ENCODE measurements at places on chromosomes 7 and 10.
A peak's percentile ranks its signal among the peaks of the same experiment; 100 is the strongest.

DNA sequence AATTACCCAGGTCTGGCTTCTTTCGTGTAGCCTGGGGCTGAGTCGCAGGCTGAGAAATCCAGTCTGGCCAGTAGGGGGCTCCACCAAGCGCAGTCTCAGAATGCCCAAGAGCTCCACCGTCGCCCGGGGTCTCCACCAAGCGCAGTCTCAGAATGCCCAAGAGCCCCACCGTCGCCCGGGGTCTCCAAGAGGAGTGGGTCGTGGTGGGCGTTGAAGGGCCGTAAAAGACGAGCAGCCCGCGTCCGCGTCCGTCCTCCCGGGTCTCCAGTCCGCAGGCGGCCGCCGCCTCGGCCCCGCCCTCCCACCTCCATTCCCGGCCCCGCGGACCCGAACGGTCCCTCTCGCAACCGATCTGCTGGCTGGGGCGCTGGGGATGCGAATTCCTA lies 892 bp upstream of the ZYX start:
- DNase-seq = peak; percentile 84

- DNase-seq = peak; percentile 87
Observed at GRCh38 chr10:112811741-112812551, 138.1 kb upstream of the TCF7L2 start.

DNA sequence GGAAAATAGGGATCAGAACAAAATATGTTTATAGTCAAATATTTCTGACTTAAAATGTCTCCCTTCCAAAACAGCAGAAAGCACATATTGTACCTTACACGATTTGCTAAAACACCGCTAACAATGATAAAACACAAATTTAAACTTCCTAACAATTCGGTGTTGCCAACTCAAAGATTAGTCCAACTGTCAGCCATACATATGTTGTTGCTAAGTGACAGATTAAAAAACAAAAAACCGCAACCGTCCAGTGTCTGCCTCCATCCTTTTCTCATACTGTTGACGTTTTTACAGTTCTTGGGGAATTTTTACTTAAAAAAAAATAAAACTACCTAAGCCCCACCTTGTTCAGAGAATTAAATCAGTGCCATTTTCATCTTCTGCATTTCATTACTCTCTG lies 118.0 kb downstream of the RAB11FIP2 start:
- DNase-seq = no peak

DNA sequence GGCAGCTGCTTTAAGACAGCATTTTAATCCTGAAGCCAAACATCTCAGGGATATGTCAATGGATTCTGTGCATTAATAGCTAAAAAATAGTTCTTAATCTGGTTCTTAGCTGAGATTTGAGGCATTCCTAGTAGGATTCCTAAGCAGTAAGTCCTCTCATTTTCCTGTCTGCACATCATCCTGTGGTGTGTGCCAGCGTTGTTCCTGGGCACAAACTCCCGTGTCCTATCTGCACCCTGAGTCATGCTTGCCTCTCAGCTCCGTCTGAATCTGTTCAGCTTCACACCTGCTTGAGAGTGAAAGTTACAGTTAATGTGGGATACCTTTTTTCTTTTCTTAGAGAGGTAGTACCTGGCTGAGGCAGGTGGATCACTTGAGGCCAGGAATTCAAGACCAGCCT lies 19.5 kb downstream of the BAG3 start:
- no peak for DNase-seq

DNA sequence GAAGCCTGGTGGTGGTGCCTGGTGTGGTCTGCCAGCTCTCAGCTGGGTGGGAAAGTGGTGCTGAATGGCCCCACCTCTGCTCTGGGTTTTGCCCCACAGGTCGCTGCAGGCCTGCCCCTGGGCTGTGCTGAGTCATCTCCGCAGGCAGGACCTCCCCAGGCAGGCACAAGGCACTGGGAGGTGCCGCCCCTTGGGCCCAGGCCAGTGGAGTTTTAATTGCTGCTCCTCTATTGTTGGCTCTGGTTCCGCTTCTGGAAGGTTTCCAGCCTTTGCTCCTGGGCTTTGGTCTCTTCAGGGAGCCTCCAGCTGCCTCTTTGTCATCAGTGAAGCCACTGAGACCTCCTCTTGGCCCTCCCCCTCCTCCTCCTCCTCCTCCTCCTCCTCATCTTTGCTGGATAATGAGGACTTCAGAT lies 180.3 kb upstream of the GRB10 start:
- DNase-seq = peak; percentile 60

DNA sequence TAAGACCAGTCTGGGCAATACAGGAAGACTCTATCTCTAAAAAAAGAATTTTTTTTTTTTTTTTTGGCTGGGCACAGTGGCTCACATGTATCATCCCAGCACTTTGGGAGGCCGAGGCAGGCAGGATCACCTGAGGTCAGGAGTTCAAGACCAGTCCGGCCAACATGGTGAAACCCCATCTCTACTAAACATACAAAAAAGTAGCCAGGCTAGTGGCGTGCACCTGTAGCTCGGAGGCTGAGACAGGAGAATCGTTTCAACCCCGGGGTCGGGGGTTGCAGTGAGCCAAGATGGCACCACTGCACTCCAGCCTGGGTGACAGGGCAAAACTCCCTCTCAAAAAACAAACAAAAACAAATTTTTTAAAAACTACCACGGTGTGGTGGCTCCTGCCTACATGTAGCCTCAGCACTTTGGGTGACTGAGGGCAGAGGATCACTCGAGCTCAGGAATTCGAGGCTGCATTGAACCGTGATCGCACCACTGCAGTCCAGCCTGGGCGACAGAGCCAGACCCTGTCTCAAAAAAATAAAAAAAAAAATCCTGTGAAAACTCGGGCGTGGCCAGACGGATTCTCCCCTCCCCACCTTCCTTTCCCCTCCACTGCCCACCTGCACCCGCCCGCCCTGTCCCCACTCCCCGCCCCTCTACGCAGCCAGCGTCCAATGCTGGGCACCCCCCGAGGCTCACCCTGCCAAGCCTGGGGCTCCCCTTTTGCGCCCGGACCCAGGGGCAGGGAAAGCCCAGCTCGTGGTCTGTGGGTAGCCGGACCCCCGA lies 745 bp upstream of the ORAI2 start:
- no peak for DNase-seq

DNA sequence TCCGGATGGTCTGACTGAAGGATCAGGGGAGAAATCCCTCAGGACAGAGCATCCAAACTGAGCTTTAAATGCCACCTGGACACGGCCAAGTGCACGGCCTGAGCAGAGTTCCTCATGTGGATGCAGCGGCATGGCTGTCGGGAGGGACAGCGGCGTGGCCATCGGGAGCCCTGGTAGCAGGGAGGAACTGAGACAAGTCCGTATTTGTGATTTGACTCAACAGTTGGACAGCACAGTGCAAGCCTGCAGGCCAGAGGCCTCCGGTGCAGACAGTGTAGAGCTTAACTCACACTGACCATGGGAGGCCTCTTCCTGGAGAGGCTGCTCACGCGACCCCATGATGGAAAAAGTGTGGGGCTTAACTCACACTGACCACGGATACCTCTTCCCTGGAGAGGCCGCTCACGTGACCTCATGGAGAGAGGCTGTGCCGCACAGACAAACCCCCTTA lies 207.4 kb downstream of the DIP2C start:
- no peak for DNase-seq

DNA sequence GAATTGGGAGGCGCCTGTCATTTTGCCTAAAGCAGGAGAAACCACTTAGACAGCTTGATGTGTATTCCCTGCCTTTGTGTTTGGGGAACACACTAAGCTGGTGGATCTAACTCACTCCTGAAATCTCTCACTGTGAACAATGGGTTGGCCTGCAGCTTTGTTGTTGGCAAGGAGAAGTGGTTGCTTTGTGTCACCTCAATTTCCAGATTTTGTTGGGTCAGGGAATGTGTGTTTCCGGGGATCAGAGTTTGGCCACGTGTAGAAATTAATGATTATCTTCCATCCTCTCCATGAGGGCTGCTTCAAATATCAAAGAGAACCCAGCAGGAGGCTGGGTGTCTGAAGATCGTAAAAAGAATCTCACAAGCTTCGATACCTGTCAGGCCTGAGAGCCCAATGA lies 27.8 kb downstream of the A1CF start:
- DNase-seq = no peak

GRCh38 chr7:28142650-28143049 lies 37.9 kb downstream of the JAZF1 start:
- DNase-seq = no peak

DNA sequence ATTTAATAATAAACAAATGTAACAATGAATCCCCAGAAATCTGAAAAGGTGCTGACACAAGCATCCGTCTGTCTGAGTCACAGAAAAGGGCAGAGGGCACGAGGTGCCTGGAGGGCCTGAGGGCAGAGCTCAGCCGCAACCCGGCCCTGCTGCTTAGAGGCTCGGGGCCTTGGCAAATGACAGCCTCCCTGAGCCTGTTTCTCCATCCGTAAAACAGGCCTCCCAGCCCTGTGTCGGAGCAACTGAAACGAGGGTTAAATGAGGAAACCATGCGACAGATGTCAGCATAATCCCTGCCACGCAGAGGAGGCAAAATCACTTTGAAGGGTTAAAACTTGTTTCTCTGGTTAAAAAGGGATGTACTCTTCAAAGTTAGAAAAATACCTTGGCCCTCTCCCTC lies 24.9 kb downstream of the NUDT1 start:
- DNase-seq = no peak

DNA sequence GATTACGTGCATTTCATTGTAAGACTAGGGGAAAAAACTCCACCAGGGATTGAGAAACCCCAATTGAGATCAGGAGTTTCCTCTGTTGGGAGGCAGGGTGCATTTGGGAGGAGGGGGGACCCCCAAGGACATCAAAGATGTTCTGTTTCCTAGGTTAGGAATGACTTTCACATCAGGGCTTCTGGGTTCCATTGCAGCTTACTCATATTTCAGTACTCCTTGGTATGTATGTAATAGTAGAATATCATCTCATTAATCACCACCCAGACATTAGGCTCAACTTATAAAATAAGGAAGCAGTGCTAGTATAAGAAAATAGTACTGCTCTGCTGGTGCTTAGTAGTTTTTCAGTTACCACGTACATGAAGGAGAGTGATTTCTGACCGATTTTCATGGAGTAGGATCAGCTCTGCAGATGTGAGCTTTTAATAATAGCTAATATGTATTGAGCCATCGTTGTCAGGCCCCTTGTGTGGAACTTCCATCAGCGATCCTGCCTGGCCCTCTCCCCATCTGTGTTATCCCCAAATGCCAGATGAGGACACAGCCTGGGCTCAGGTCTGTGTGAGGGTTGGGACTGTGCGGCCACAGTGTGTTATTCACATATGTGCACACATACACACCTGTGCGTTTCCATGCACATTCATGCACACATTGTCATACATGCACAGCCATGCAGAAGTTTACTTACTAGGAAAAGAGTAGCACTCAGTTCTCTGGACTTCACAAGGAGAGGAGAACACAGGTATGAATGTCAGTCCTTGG lies 23.5 kb downstream of the UPP1 start:
- no peak for DNase-seq

DNA sequence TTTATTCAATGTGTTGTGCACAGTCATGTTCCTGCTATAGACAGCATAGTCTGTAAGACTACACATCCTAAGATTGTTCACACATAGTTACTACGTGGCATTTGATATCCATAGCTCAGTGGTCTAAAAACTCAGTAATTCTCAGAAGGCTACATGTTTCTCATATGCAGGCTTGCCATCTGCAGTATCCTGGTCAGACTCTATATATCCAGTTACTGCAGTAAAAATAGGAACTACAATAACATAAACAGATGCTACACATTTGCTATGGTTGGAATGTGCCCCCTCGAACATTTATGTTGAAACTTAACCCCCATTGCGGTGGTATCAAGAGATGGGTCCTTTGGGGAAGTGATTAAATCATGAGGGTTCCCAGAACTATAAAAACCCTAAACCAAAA lies 1377.8 kb upstream of the LRRTM3 start:
- DNase-seq = no peak

DNA sequence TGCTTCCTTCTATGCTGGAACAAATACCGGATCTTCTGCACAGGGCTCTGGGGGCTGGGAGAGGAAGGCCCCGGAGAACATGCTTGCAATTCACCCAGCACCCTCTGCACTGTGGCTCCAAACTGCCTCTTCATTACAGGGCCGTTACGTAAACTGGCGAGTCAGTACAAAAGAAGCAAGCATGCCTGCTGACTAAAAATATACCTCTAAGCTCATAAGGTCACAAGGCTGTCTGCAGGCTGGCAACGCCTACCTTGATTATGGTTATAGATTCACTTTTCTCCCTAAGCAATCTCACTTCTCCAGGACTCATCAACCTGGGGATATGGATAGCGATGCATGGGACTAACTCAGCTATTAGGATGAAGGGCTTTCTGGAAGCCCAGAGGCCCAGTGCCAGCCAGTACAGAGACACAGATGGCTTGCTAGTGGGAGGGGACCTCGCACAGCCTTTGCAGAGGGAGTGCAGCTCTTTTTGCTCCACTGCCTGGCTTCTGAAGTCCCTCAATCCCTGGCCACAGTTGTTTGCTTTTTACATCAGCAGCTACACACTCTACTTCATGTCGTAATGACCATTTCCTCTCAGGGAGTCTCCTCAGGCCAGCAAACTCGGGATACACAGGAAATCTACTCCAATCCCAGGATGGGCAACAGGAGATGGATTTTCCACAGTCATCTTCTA lies 96.1 kb downstream of the SH3PXD2A start:
- DNase-seq = no peak

- no peak for DNase-seq
Observed at GRCh38 chr7:34762764-34763163, 104.7 kb downstream of the NPSR1 start.

DNA sequence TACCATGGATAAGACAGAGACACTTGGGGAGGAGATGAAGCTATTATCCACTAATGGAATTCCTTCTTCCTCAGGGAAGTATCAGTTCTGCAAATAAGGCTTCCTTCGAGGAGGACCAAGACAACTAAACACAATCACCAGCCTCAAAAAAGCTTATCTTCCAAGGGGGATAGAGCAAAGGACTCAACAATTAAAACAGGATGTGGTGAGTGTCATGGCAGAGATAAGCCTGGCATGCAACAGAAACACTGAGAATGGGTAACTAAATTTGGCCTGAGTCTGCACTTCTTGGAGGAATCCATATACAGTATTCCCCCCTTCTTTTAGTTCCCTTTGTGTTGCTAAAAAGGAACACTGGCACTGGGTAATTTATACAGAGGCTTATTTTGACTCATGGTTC lies 1285.2 kb downstream of the GATA3 start:
- DNase-seq = no peak

DNA sequence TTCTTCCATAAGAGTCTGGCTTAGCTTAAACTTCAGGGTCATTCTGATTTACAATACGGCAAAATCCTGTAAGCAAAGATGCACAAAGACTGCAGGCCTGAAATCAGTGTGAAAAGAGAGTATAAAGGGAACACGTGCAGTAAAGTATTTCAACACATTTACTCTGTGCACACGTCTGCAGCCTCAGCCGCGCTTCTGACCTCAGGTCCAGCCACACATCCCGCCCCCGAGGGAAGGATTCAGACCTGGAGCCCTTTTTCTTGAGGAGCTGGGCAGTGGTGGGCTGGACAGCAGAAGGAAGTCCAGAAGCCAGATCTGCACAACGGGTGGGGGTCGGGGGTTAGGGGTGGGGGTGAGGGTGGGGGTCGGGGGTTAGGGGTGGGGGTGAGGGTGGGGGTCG lies 58.9 kb upstream of the FAM20C start:
- no peak for DNase-seq

DNA sequence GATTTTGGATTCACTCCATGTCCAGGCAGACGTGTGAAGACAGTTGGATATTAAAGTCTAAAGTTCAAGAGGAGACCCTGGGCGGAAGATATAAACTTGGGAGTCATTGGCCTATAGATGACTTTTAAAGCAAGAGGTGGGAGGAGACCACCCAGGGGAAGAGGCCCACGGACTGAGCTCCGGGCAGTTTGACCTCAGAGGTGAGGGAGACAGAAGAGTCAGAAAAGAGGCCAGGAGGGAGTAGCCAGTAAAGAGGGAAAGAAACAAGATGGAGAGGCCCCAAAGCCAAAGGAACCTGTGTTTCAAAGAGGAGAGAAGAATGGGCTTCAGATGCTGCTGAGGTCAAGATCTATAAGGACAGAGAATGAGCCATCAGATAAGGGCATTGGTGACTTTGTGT lies 11.4 kb downstream of the CARD11 start:
- no peak for DNase-seq
